ENCODE measurements at places on chromosomes 4 and X. TPM values are rescaled to one million over a fixed set of nuclear protein-coding genes. Genes with fewer than 3 reads are reported as not detected.

DNA sequence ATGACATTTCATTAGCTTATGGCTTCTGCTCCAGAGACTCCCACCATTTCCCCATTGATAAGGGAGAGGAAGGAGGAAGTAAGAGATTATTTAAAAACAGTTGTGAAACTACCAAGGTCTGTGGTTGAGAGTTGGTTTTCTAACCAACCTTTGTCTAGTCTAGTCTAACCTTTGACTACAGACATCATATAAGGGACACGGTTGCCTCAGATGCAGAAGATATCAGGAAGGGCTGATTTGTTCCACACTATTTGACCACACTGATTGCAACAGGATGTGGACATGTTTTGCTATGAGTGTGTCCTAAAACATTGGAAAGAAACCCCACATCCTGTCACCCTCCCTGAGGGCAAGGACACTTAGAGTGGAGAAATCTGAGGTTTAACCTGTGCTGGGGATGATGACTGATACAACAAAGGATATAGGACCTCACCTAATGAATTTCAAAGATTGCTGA, 53.0 kb downstream of the COQ2 start:
- DNase-seq = no peak

DNA sequence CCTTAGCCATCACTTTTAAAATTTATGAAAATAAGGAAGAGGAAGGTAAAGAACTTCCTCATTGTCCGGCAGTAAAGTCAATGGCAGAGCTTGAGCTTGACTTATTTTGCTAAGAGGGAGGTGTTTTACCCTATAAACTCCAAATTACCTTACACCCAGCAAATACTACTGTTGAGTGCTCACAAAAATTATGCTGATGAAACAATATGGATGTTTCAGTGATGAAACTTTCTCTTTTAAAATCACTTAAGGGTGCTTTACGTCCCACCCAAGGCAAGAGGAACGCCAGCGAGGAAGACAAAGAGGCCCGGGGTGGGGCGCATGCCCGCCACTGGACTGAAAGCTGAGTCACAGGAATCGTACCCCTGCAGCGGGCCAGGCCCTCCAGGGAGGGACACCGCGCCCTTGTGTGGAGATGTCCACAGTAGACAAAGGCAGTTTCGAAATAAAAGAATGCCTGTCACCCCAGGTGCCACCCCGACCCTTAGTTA, 560 bp upstream of the TMSB4X start:
- no peak for DNase-seq

- DNase-seq = no peak
These were observed 729 bp downstream of the CXCL11 start for GRCh38 chr4:76035141-76035540.

- no peak for DNase-seq
These were observed 167.3 kb upstream of the SPRY1 start for GRCh38 chr4:123229286-123229685.

- DNase-seq = no peak
These were observed 24.6 kb downstream of the ADGRG2 start for GRCh38 chrX:19097553-19098283.

GRCh38 chrX:132207996-132208395, 11.3 kb downstream of the RAP2C start:
- DNase-seq = no peak

- DNase-seq = no peak
These were observed 530.8 kb downstream of the GRXCR1 start for GRCh38 chr4:43423276-43423675.

DNA sequence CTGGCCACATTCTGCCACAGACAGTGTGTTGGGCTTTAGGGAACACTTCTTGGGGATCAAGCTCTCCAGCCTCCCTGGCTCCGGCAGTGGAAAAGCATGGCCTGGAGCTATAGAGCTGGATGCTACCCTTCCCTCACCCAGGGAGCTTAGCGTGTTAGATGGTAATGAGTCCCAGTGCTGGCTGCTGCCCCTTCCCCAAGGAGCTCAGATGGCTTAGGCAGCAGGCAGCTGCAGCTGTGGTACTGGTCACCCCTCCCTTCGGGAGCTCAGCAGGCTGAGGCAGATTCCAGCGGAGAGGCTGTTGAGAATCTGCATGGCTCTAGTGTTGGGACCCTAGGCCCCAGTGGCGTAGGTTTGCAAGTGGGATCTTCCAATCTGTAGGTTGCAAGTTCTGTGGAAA, 19.5 kb downstream of the TMEM144 start:
- no peak for DNase-seq

GRCh38 chr4:151721916-151722315, 38.9 kb downstream of the GATB start:
- DNase-seq = no peak

The CENPU gene
- 43.0 TPM for polyA plus RNA-seq

- no peak for DNase-seq
These were observed 168.9 kb downstream of the AMELX start for GRCh38 chrX:11462136-11462535.

Measured in right renal pelvis (tissue), 4 donors.